Osteoblast (primary cell): ENCODE measurements at places on chromosomes 2 and 18. TPM values are rescaled to one million over a fixed set of nuclear protein-coding genes. Genes with fewer than 3 reads are reported as not detected.

The MAL gene
- not detected in 2 replicates for total RNA-seq

The RNF152 gene
- total RNA-seq, result 3.3 and 5.0 TPM in 2 replicates

The ZNF804A gene
- under 0.01 TPM in 1 of 2 replicates, not detected in the other for total RNA-seq

The CNGA3 gene
- total RNA-seq, result 0.29 and 0.36 TPM in 2 replicates

The FMNL2 gene
- 24.2 and 26.2 TPM in 2 replicates for total RNA-seq

The TEKT4 gene
- total RNA-seq, result not detected in 2 replicates

The SP9 gene
- not detected in 2 replicates for total RNA-seq

The TTR gene
- not detected in 2 replicates for total RNA-seq

DNA sequence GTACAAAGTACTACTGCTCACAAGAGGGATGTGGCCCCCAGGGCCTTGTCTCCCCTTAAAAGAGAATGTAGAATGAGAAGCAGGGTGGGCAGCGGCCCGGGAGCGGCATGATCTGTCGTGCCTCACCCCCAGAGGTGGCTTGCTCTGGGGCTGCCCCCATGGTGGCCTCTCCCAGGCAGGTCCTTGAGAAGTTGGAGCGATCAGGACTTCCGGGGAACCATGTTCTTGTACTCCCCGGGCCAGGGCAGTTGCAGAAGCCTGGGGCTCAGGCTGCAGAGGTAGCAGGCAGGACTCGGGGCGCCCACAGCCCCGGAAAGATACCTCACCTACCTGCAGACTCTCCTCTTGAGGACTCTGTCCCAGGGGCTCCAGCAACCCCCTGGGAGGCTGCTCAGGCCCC, 62.6 kb downstream of the CYP26B1 start:
- no peak for DNase-seq

DNA sequence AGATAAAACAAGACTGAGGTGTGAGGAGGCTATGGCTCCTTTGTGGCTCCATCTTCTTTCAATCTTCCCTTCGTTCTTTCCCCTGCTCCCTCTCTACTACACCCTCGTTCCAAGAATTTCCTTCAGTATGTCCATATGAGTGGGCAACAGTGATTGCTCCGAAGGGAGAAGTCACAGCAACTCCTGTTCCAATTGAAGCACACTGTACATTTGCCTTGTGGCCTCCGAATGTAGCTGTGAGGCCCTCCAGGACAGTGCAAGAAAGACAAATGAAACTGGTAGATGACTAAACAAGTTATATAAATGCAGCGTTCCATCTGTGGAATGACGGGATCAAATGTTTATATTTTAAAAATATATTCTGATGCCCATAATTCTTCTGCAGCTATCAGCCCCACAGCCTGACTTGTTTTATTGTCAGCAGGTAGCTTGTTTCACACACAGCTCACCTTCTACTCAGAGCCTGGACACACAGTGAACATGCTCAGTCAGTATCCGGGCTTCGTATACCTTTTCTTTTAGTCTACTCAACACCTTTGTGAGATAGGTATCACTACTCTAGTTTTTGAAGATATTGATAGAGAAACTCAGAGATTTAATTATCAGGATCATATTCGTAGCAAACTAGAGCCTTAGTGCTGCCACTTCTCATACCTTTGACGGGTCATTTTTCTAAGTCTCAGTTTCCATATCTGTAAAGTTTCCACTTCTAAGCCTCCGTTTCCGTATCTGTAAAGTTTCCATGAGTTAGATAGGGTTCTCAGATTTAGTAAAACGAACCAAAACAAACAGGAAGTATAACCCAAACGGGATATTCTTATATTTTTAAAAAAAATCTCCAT, 216.7 kb upstream of the STON1 start:
- no peak for DNase-seq

DNA sequence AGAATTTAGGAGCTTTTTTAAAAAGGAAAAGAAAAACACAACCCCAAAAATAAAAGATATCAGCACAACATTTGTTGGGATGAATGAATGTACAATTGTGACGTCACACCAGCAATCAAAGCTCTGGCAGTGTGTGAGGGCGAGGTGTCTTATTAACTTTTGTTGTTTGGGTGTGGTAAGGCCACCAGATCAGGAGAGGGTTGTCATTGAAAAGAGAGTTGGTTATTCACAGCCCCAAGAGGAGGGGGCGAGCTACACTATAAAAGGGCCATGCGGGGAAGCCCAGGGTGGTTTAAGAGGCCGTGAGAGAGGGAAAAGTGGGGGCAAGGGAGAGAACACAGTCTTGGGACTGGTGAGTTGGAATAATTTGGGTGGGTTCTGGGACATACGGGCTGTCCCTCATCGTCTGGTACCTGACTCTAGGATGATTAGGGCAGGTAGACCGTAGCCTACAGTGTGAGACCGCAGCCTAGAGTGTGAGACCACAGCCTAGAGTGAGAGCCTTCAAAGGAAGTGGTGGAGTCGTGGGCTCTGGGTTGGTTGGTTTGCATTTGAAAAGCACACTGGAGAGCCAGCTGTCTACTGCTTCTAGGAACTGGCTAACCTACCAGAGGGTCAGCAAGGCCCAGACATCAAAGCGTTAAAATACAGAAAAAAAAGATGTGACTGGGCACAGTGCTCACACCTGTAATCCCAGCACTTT, 128.4 kb downstream of the INO80D start:
- DNase-seq, result no peak

DNA sequence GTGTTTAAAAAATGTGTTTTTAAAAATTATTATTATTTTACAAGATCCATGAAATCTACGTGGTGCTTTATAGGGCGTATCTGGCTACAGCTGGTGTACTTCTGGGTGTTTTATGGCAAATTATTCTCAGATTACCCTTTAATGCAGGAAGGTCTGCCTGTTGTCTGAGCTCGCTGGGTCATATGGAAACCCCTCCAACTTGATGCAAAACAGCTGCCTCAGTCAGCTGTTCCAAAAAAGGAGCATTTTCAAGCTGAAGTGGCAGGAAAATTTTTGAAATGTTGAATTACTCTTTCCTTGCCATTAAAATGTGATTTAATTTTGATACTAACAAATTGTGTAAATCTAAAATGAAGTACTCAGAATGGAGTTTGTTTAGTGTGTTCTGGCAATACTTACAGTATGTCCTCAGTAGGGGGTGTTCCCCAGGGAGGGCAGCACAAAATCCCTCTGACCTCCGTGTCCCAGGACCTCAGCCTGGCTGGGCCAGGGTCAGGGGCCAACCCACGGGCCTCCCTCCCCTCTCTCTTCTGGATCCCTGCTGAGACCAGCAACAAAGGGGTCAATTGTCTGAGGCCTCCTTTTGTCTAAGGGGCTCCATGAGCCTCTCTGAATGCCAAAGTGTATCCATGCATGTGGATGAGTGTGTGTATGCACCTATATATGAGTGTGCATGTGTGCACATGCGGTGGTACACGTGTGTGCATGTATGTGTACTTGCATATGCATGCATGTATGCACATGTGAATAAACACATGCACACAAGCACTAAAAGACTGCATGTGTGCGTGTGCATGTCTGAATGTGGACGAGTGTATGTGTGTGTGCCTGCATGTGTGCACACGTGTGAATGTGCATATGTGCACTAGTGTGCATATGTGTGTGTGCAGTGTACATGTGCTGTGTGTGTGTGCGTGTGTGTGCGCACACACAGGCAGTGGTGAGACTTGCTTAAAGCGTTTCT, 105.4 kb downstream of the ACOXL start:
- no peak for DNase-seq

DNA sequence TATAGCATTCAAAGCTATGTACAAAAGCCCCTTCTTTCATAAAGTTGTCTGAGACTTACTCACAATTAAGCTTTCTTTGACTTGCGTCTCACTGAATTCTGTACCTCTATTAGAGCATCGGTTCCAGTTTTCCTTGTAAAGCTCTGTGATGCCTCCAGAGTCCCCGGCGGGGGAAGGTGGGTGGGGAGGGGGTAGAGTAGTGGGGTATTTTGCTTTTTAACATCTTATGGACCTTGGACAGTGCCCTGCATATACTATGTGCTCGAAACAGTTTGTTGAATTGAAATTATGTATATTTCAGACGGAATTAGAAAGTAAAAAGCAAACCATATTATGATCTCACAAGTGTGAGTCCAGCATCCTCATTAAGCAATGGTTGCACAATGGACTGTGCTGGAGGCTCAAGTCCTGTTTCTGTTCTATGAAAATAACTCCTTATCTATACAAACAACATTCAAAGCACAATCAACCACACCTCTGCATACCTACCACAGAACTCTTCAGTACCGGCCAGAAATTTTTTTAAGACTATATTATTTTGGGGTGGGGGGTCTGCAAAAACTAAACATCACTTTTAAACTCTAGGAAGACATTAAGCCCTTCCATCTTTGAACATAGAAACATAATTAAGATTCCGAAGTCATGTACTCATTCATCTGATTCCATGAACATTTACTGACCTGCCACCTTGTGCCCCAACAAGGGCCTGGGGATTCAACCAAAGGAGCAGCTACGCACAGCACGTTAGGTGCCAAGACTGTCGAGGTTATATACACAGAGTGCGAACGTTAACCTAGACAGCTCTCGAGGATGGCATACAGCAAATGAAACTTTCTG, 908 bp downstream of the STAT1 start:
- DNase-seq, result no peak

- no peak for DNase-seq
Observed at GRCh38 chr2:100877555-100877954, 57.6 kb downstream of the NPAS2 start.

DNA sequence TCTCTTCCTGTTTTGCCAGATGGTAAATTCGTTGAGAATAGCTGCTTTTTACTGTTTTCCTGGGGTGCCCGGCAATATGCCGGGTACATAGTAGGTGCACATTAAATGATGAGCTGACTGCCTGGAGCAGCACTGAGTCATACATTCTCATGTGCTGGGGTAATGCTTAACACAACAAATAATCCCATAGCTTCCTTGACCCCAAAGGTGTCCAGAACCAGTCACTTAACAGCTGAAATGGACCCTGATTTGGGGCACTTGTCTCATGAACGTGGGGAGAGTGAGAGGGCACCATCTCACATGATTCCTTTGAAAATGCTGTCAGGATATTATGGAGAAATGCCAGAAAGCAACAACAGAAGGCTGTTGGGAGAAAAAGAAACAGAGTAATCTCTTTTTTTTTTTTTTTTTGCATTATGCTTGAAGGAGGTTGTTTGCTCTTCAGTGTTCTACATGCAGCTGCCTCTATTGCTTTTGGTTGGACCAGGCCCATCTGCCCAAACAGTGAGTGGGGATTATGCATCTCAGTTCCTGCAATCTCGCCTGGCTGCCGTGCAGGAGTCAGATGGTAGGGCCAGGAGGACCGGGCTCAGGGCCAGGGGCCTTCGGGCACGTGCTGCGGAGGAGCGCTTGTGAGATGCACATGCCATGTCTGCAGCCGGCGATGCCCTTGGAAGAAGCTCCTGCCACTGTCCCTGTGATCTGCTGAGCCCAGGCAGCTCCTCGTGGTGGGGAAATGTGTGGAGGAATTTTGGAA, 162.1 kb downstream of the SH3RF3 start:
- peak; percentile 80 for DNase-seq

- DNase-seq, result no peak
Observed at GRCh38 chr2:138201286-138201685, 237.0 kb downstream of the HNMT start.

- no peak for DNase-seq
Observed at GRCh38 chr2:11237122-11237521, 81.9 kb downstream of the SLC66A3 start.

- peak; percentile 87 for DNase-seq
Observed at GRCh38 chr2:53877556-53877955, 17.8 kb upstream of the GPR75 start.

- DNase-seq, result peak; percentile 47
Observed at GRCh38 chr18:9546468-9546867, 67.9 kb downstream of the PPP4R1 start.

GRCh38 chr2:121103960-121104359, 181.0 kb downstream of the TFCP2L1 start:
- no peak for DNase-seq

DNA sequence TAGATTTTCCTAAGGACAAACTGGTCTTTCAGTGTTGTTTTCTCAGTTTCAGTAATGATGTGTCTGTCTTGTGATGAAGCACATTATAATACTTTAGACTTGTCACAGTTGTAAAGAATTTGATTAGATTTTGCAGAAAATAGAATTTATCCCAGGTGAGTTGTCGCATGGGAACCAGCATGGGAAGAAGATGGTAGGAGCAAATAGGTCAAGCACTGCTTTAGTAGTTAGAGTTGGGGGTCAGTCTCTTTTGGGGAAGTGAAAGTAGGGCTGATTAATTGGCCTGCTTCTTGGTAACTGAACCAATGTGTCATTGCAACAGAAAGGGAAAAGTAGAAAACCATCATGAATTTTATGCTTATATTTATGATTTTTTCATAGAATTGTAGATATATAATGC, 153.2 kb upstream of the MYO3B start:
- no peak for DNase-seq

GRCh38 chr2:232236200-232236599, 142.4 kb upstream of the ALPP start:
- DNase-seq, result no peak
